SIG-M5 (cell line): ENCODE measurements at places on chromosomes 4 and X.

DNA sequence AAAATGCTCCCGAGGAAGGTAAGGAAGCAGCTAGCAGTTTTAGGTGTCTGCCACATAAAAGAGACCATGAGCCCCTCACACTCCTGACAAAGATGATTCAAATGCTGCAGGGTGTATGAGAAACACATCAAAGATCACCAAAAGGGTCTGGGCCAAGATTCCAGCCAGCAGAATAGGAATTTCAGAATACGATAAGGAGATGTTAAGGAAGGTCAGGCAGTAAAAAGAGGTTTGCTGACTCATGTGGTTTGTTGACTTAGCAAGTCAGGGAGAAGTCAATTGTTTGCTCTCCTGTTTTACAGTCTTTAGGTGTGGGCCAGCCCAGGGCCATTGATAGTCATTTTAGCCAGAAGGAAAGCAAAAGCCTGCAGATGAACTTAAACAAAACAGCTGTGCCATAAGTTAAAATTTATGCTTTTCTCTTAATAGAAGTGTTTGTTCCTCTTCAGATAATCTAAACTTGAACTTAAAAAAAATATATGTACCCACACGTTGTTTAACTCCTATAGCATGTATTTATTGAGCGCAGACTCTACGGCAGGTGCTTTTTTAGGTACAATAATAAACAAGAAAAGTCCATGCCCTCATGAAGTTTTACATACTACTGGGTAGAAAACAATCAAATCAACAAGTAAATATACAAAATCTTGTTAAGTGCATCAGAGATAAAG, 115.6 kb downstream of the CAMK2D start:
- no peak for DNase-seq

DNA sequence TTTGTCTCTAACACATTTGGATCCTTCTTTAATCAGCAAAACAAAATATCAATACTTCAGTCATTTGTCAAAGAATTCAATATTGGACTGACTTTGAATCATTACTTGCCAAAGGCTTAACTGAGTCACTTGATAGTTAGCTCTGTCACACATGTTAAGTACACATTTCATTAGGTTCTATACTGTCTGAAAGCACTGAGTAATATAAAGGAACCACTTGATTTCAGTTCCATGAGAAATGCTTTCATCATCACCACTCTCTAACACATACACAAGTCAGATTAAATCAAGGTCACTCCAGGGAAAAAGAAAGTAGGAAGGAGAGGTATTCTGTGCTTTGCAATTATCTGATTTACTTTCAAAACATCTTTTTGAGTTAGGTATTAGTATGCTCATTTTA, 1233.1 kb downstream of the C4orf33 start:
- DNase-seq: no peak

DNA sequence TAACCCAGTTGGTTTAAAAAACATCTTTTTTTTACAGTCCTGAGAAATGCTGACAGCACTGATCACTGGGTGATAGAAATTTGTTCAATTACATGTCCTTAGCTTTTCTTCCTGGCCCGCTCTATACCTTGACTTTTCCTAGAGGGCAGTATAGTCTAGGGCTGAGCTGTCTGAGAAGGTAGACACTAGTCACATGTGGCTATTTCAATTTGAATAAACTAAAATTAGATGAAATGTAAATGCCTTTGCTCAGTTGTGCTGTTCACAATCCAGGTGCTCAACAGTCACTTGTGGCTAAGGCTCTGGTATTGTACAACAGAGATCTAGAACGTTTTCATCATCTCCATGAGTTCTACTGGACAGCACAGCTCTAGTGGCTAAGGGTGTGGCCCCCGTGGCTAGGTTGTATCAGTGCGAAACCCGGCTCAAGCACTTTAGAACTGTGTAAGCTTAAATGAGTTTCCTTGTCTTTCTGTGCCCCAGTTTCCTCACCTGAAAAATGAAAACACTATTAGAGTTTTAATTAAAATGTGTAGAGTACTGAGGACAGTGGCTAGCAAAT, 111.6 kb upstream of the WDR17 start:
- DNase-seq: no peak

DNA sequence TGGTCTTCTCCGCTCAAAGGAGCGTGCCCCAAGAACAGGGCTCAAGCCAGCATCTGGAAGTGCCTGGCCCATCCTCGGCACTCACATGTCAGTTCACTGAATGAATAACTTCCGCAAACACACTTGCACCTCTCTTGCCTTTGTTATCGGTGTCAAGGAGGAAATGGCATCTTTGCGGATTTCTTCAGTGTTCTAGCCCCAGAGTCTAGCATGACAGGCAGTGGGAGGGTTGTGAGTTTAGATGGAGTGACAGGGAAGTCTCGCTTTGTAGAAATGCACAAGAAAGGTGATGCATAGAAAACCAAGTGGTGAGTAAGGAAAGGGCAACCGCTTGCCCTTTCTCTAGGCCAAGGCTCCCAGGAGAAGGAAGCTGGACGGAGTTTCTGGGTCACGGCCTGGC, 17.6 kb upstream of the MECP2 start:
- no peak for DNase-seq

GRCh38 chr4:85756938-85757337, 282.0 kb downstream of the ARHGAP24 start:
- DNase-seq: no peak

DNA sequence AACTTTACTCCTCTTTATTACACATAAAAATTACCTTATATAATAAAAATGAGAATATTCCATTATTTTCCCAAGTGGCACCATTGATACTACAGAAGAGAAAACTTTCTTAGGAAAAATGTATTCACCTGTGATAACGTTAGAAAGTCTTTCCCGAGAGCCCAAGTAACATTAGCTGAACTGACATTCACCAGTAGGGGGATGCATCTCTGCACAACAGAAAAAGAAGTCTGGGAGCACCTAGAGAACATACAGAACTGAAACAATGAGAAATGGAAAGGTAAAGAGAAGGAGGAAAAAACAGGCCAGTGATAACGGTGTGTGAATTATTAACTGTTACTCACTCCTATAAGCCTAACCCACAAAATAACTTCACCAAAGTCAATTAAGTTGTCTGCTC, 423.3 kb downstream of the CENPC start:
- DNase-seq: no peak

GRCh38 chr4:76821641-76822040, 76.3 kb downstream of the SOWAHB start:
- no peak for DNase-seq

GRCh38 chr4:124097447-124097846, 615.1 kb downstream of the ANKRD50 start:
- DNase-seq: no peak

GRCh38 chr4:169142391-169142790, 128.4 kb downstream of the SH3RF1 start:
- no peak for DNase-seq

GRCh38 chr4:2962614-2963174, 512 bp downstream of the NOP14 start:
- no peak for DNase-seq

DNA sequence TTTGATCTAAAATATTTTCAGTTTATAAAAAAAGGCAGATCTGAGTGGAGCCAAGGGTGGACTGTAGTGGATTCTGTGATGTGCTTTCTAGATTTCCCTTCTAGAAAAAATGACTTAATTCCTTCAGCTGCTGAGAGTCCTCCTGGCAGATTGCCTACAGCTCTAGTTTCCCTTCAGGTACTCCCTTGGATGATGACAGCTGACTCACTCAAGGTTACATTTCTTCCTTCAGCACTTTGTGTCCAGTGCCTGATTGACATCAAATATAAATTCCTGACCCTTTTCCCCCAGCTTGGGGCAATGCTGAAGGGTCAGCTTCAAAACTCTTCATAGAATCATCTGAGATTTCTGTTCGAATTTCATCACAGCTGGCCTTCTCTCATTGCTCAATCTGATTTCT, 161.7 kb downstream of the EMCN start:
- no peak for DNase-seq

DNA sequence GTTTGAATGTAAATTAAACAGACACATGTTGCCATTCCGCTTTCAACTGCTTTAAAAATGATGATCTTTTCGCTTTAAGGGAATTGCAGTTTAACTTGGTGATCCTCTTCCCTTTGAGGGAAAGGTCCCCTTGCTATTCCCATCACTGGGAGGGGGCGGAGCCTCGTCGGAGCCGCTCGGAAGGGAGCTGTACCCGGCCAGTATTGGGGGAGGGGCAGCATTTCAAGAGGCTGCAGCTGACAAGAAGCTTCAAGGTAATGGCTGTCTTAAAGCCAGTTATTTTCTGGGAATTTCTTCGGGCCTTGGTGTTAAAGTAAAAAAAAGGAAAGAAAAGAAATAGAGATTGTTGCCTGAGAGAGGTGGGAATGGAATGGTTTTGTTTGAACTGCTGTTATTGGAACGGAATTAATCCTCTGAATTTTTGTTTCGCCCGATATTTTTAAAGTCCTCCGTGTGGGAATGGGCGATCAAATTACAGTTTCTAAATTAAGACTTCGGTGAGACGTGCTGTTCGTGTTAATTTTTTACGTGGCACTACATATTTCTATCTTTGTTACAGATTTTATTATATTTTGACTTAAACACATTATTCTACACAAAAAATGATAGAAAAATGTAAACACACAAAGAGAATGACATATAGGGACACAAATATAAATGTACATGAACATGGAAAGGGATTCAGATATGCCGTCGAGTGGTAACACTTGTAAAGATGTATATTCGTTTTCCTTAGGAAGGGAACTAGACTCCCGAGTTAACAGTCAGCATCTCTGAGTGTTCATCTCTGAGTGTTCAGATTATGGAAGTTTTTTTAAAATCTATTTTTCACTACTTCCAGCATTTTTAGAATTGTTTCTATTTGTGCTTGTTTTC, 9.2 kb downstream of the PWWP3B start:
- no peak for DNase-seq

- no peak for DNase-seq
Observed at GRCh38 chrX:70096052-70096451, 33.8 kb downstream of the OTUD6A start.

DNA sequence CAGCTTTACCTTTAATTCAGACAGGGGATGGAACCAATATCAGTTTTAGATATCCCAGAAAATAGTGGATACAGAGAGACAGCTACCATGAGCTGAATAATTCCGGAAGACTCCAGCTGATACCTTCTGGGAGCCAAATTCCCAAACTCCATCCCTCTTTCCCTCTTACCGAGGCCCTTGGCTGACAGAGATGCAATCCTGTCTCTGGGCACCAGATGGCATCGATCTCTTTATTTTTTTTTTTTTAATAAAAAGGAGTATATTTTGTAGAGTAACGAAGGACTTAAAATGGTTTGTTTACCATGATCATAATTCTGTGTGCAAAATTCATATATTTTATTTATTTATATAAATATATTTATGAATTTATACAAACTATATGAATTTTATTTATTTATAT, 31.0 kb downstream of the RAB40A start:
- no peak for DNase-seq

- DNase-seq: no peak
Observed at GRCh38 chrX:7086384-7086783, 61.1 kb upstream of the STS start.

GRCh38 chr4:38210396-38211114, 250.4 kb downstream of the PTTG2 start:
- no peak for DNase-seq

DNA sequence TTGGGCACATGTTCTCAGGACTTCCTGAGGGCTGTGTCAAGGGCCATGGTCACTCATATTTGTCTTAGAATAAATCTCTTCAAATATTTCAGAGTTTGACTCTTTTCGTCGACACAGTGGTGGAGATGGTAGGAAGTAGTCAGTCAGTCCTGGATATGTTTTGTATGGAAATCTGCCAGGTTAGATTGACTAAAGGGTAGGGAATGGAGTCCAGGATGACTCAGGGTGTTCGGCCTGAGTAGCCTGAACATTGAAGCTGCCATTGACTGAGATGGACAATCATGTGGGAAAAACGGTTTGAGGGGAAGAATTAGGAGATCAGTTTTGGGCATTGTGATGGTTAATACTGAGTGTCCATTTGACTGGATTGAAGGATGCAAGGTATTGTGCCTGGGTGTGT, 177.1 kb upstream of the CENPE start:
- no peak for DNase-seq

DNA sequence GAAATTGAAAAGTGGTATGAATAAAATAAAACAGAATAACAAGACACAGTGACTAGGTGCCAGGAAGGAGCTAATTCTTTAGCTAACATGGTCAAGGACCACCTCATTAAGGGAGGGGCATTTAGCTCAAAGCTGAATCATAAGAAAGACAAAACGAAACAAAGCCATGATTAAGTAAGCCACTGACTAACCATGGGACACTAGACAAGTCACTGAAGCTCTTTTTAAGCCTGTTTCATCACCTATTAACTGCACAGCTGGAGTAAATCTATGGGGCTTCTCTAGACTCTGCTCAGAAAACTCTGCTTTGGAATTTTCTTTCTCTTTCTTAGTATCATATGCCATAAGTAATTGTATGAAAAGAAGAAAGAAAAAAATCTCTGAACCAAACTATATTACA, 49.8 kb upstream of the C1QTNF7 start:
- no peak for DNase-seq

DNA sequence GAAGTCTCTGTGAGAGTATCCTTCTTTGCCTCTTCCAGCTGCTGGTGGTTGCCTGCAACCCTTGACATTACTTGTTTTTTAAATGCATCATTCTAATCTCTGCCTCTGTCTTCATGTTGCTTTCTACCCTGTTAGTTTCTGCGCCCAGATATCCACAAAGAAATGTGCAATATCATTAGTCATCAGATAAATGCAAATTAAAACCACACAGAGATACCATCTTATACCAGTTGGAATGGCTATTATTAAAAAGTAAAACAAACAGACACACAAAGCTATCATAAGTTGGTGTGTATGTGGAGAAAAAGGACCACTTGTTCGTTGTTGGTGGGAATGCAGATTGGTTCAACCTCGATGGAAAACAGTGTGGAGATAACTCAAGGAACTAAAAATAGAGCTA, 517.4 kb downstream of the FAT4 start:
- no peak for DNase-seq

DNA sequence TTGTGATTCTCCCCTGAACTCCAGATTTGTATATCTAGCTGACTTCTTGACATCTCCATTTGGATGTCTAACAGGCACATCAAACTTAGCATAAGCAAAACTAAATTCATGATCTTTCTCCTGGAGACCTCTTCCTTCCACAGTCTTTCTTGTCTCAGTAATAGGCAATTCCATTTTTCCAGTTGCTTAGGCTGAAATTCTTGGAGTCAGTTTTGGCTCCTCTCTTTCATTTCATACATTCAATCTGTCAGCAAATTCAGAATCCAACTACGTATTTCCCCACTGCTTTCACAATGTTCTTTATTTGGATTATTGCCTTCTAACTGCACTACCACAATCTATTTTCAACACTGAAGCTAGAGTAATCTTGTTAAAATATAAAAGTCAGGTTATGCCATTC, 219.9 kb upstream of the GLRA2 start:
- no peak for DNase-seq

GRCh38 chr4:61312526-61312925, 112.4 kb downstream of the ADGRL3 start:
- DNase-seq: no peak

GRCh38 chr4:78566834-78567499, 15.4 kb downstream of the ANXA3 start:
- no peak for DNase-seq

- DNase-seq: no peak
Observed at GRCh38 chr4:152485726-152486276, 50.1 kb downstream of the FBXW7 start.
